ENCODE measurements at places on chromosomes 16 and 17.

GRCh38 chr17:48240562-48241130 is 133.1 kb downstream of the SNX11 start:
- DNase-seq: no peak

DNA sequence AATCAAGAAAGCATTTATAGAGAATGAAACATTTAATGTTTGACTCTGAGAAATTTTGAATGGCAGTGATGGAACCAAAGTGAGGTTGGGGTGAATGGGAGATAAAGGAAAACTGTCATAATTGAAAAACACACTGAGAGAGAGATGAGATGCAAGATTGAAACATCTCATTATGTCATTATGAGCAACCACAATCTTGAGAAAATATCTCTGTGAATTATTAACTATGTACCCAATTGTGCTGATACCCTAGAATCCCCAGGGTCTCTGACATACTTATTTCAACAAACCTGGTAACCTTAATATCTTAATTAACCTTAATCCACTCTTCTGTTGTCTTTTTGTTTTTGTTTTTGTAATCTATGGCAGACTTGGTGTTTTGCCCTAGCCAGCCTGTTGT is 143.5 kb upstream of the HLF start:
- DNase-seq: no peak

DNA sequence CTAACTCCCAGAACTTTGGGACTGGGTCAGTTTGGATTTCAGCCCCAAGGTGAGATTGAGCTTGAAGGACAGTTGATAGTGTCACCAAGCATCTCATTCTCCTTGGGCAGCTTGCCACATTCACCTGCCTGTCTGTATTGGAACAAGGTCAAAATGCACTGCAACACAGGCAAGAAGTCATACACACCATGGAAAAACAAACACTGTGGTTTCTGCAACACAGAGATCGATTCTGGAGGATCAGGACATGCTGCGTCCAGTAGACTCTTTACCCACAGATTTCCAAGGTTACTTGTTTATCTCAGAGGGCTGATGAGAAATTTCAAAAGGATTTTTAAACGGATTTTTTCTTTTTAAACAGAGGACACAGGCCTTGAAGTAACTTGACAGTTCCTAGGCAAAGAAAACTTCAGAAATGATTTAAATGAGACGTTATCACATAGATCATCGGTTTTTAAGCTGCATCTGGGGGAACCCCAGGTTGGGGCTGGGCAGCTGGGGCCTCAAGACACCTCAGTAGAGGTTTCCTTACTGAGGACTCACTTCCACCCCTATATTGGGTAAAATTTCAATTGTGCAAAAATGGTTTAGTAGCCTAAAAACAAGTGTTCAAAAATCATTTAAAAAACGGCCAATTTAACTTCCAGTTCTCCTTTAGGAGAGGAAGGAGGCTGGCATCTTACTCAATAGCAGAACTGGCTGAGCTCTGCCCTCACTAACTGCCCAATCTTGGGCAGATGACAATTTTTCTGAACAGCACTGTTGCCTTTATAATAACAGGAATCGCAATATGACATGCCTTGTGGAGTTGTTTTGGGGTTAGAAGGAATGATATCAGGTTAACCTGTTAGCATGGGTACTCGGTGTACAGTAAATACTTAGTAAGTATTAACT is 299.3 kb downstream of the XYLT1 start:
- no peak for DNase-seq

- DNase-seq: peak; percentile 84
Measured at GRCh38 chr17:27294689-27295630, 1.0 kb downstream of the WSB1 start.

Measured in NCI-H526 (cell line).